Foreskin keratinocyte (primary cell): ENCODE measurements at places on chromosomes 5 and 9.

DNA sequence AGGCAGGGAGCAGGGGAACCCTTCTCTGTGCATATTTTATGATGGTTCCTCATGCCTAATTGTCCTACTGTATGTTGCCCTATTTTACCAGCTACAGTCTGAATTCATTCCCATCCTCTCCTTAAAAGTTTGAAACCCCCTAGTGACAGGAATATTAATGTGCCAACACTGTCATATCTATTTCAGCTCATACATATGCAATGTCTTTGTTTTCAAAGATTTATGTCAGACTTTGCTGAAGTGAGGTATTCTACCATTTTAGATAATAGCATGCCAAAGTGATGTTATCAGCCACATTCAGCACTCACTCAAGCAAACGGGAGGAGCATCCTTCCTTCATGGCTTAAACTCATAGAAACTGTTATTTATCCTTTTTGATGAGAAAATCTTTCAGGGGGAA, 696.5 kb downstream of the NR2F1-AS1 start:
- DNase-seq: no peak

DNA sequence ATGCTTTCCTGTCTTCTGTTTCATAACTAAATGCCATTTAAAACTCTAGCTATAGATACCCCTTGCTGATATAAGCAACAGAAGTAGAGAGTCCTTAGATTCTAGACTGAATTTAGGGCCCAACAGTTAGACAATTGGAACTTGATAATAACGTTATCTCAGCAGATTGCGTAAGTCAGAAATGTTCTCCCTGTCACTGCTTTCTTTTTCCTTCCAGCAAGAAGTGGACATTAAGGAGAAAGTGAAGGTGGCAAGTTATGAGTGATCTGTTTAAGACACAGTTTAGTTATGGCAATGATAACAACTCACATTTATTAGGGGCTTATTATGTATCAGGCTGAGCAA, 6.9 kb upstream of the GLIS3 start:
- DNase-seq: no peak

DNA sequence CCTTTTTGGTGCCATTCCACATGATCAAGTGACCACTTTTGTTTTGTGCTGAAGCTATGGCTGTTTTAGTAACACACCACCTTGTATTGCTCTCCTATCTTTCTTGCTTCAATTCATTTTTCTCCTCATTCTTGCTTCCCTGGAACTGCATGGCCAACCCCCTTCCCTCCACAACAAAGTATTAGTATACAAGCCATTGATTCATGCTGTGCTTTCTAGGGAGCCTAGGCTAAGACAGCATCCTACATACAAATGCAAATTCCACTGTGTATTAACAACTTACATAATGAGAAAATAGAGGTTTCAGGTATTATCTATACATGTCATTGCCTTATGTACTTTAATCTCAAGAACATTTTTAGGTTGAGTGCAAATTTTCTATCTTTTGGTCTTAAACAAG, 141.1 kb downstream of the EFNA5 start:
- no peak for DNase-seq

- no peak for DNase-seq
Observed at GRCh38 chr5:64026493-64026892, 64.2 kb upstream of the HTR1A start.

GRCh38 chr9:75612205-75612604, 278.3 kb upstream of the PCSK5 start:
- DNase-seq: no peak

DNA sequence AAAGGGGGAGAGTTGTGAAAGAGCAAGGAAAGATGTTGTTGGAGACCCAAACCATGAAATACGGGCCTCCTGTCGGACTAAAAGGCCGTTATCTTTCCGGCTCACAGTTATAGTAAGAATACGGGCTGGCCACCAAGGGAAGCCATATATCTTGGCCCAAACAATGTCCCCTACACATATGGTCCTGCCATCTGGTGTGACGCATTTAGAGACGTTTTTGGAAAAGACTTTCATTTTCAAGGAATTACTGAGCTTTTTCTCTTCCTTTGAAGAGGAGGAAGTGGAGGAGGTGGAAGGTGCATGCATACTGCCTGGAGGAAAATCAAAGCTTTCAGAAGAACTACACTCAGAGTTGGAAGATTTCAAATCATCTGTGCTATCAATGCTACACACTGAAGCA, 26.7 kb downstream of the PWWP2A start:
- DNase-seq: no peak

- no peak for DNase-seq
Observed at GRCh38 chr5:111277061-111277460, 52.9 kb downstream of the CAMK4 start.

- DNase-seq: no peak
Observed at GRCh38 chr5:91024727-91025126, 358.4 kb downstream of the ARRDC3 start.

DNA sequence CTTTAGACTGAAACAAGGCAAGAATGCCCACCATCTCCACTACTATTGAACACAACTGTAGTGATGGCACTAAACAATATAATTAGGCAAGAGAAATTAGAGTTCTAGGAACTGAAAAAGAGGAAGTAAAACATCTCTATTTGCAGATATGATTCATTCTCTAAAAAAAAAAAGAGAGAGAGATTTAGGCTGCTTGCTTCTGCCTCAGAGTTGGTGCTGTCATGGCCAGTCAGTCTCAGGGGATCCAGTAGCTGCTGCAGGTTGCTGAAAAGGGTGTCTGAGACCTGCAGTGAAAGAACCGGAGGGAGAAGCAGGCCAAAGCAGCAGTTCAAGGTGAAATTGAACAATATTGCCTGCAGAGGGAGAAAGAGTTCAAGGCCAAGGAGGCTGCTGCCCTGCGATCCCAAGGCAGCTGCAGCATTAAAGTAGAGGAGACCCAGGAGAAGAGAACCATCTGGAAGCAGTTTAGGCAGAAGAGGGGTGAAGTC, 72.5 kb downstream of the AP3B1 start:
- no peak for DNase-seq

DNA sequence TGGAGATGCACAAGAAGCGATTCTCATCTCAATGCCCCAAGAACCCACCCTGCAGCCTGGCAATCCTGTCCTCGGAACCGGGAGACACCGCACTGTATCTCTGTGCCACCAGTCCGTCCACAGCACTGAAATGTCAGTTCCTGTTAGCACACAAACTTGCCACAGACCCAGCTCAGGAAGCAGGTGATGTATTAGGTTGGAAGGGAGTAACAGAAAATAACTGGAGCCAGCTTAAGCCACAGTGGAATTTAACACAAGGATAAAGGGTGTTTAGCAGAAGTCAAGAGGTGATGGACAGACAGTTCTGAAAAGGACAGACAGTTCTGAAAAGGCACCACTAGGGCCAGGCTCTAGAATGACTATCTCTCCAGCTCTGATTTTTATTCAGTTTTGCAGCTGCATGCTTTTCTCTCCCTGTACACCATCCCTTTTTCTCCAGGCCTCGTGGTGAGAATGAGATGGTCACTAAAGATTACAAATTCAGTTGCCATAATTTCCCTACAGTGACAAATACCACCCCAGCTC, 114.4 kb downstream of the ANKRD18B start:
- no peak for DNase-seq

- no peak for DNase-seq
Observed at GRCh38 chr5:107428303-107428813, 242.4 kb downstream of the EFNA5 start.

- no peak for DNase-seq
Observed at GRCh38 chr5:59709346-59709821, 184.1 kb downstream of the PDE4D start.

DNA sequence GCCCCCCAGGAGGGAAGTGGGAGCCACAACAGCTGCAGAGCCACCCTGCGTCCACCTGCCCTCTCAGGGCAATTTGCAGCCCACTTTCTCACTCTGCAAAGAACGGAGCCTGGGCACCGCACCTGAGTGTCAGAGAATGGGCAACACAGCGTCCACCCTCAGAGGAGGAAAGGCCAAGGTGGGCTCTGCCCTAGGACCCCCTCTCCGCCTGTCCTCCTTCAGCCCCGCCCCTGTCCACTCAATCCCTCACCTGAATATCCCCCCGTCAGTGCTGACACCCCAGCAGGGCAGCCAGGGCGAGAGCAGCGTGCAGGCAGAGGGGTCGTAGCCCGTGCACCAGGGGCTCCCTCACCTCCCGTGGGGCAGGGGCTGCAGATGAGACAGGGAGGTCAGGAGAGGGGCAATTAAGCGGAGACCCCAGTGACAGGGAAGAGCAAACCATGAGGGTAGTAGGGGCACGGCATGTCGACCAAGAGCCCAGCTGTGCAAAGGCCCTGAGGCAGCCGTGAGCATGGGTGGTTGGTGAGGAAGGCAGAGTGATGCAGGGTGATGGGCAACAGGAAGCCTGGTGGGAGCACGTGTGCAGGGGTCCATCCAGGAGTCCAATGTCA, 140.3 kb downstream of the OLFM1 start:
- no peak for DNase-seq

- DNase-seq: no peak
Observed at GRCh38 chr5:109234381-109234780, 175.4 kb downstream of the PJA2 start.

- DNase-seq: no peak
Observed at GRCh38 chr9:79809316-79809876, 237.6 kb downstream of the TLE4 start.

- DNase-seq: no peak
Observed at GRCh38 chr5:98839469-98840383, 66.3 kb downstream of the RGMB start.

DNA sequence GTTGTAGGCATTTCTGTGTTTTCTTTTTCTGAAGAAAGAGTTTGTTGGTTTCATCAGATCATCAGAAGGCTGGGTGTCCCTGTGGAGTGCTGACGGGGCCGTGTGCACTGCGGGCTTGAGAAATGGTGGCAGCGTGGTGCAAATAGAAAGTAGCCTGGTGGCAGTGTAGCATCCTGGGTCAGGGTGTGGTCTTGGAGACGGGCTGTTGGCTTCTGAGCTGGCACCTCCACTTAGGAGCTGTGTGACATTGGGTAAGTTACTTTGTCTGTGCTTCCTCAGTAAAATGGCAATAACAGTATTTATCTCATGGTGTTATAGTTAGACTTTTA, 10.0 kb upstream of the NDST1 start:
- DNase-seq: no peak

- DNase-seq: no peak
Observed at GRCh38 chr5:119336845-119337580, 18.8 kb upstream of the TNFAIP8 start.

GRCh38 chr5:45417285-45417998, 278.7 kb downstream of the HCN1 start:
- no peak for DNase-seq

DNA sequence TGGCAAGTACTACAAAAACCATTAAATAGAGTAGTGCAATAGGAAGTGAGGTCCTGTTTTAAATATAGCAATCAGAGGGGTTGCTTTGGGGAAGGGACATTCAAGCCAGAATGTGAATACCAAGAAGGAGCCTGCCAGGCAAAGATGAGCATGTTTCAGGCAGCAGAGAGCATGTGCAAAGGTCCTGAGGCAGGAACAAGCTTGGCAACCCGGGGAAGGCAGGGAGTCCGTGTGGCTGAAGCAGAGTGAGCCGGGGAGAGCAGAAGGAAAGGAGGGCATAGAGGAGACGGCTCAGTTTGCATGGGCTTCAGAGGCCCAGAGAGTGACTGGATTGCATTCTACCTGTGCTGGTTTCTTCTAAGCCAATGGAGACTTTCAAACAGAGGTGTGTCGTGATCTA, 22.7 kb upstream of the CPLX2 start:
- DNase-seq: no peak

GRCh38 chr5:77355751-77356150, 136.4 kb downstream of the WDR41 start:
- DNase-seq: no peak

- DNase-seq: no peak
Observed at GRCh38 chr5:168813184-168813968, 234.2 kb upstream of the PANK3 start.

GRCh38 chr9:135480071-135480939, 723 bp downstream of the PPP1R26 start:
- DNase-seq: no peak

DNA sequence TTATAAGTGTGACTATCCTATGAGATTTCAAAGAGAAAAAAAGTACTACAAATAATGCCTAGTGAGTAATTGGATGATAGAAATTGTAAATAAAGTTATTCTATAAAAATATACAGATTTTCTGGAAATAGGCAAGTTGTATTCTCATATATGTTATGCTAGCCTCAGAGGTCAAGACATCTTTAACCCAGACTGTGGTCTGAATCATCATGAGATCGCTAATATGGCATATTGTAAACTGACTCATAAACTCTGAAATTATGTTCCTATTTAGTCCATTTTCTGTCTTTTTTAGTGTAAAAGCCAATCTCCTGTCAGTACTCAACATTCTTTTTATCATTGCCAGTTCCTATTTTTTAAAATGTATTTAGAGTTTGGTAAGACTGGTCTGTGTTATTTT, 14.2 kb downstream of the LOX start:
- DNase-seq: no peak

DNA sequence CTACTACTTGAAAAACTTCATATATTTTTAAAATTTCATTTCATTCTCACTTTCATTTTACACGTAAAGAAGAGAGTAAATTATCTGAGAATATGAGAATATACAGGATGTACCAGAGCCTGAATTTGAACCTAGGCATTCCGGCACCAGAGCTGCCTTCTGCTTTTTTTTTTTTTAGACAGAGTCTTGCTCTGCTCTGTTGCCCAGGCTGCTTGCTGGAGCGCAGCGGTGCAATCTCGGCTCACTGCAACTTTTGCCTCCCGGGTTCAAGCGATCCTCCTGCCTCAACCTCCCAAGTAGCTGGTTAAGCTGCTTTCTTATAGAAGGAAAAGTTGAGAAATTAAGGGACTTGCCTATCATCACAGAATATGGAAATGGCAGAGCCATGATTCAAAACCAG, 540.1 kb downstream of the EBF1 start:
- no peak for DNase-seq

GRCh38 chr5:136332223-136333015, 32.9 kb downstream of the TRPC7 start:
- DNase-seq: no peak

DNA sequence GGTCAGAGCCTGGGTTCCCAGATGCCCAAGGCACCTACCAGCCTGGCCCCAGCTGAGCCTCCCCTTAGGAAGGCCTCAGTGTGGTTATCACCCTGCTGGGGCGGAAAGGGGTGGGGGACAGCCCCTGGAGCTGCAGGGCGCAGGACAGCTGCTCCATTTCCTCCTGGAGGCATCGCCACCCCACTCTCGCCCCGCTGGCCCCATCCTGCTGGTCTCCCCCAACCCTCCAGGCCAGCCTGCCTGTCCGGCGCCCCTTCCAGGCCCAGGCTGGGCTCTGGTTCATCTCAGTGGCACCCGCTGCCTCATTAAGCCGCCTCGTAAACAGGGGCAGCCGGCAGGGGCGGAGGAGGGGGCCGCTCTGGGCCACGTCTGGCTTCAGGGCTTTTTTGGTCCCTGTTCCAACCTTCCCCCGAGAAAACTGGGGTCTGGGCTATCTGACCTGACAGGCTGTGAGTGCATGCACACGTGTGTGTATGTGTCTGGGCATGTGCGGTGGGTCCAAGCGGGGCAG, 30.8 kb upstream of the ENHO start:
- no peak for DNase-seq
